ENCODE measurements at places on chromosomes 5 and 9. TPM values are rescaled to one million over a fixed set of nuclear protein-coding genes. Genes with fewer than 3 reads are reported as not detected.

- H3K36me3 ChIP-seq: no peaks in the 10 kb centered on the region
- DNase-seq: no peak
- no peak overlapping the region for H3K4me3 ChIP-seq
- no peaks in the 10 kb centered on the region for H3K27me3 ChIP-seq
- H3K4me1 ChIP-seq: no peaks in the 10 kb centered on the region
These were observed 124.6 kb upstream of the PDE4D start for GRCh38 chr5:60018091-60018490.

GRCh38 chr9:124964604-124965003 is 23.7 kb upstream of the GOLGA1 start:
- no peaks in the 10 kb centered on the region for H3K36me3 ChIP-seq
- H3K27ac ChIP-seq: no peak overlapping the region
- no peak for DNase-seq
- no peak overlapping the region for H3K4me3 ChIP-seq

DNA sequence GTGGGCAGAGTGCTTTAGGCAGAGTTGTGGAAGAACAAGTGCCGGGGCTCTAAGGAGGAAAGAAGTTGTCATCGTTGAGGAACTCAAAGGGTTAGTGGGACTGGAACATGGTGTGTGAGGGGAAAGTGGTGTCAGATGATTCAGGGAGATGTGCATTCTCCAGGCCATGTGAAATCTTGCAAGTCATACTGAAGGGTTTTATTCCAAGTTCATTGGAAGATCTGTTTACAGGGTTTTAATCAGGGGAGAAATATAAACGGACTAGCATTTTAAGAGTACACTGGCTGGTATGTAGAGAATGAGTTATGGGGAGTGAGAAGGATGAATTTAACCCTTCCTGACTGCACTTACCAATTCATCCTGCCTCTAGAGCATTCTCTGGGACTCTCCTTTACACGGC is 49.3 kb downstream of the NR2F1 start:
- no peak overlapping the region for H3K27ac ChIP-seq
- H3K36me3 ChIP-seq: no peaks in the 10 kb centered on the region
- no peaks in the 10 kb centered on the region for H3K27me3 ChIP-seq
- H3K4me1 ChIP-seq: no peaks in the 10 kb centered on the region
- no peak overlapping the region for H3K4me3 ChIP-seq

DNA sequence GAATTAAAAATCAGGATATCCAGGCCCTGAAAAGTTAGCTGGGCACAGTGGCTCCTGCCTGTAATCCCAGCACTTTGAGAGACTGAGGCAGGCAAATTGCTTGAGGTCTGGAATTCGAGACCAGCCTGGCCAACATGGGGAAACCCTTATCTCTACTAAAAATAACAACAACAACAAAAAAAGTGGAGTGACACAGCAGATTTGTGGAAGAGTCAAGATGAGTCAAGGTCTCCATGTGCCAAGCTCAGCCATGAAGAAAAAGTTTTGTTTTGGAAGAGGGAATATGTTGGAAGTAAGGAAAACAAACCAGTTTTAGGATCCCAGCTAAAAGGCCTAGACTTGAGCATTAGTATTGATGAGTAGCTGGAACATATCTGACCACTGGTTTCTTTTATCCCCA is 14.7 kb downstream of the LRRC70 start:
- no peaks in the 10 kb centered on the region for H3K27me3 ChIP-seq
- H3K4me1 ChIP-seq: no peaks in the 10 kb centered on the region
- H3K36me3 ChIP-seq: no peaks in the 10 kb centered on the region
- no peak overlapping the region for H3K27ac ChIP-seq

- no peaks in the 10 kb centered on the region for H3K27me3 ChIP-seq
- peak overlapping the region; percentile 17 for H3K27ac ChIP-seq
- no peaks in the 10 kb centered on the region for H3K36me3 ChIP-seq
These were observed 141.0 kb downstream of the MEF2C start for GRCh38 chr5:88741964-88742363.

- H3K27me3 ChIP-seq: no peaks in the 10 kb centered on the region
- H3K27ac ChIP-seq: no peak overlapping the region
- H3K36me3 ChIP-seq: no peaks in the 10 kb centered on the region
- no peak for DNase-seq
- H3K4me3 ChIP-seq: no peak overlapping the region
These were observed 52.1 kb downstream of the PALM2AKAP2 start for GRCh38 chr9:109831998-109832658.

DNA sequence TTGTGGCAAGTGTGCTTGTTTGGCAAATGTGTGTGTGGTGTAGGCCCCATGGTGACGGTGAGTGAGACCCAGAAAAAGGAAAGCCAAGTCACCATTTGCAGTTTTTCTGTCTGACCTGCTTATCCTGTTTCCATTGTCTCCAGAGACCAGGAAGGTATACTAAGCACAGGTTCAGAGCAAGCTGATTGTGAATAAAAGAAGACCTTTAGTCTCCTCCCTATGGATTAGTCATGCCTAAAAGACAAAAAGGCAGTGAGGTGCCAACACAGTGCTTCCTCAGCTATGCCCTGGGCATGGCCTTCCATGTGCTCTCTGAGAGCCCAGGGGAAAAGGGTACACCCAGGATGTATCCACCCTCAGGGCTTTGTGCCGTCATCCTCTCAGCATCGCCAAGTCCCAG is 49.2 kb upstream of the SHOC1 start:
- H3K4me3 ChIP-seq: no peak overlapping the region
- no peaks in the 10 kb centered on the region for H3K4me1 ChIP-seq
- H3K36me3 ChIP-seq: no peaks in the 10 kb centered on the region
- no peak overlapping the region for H3K27ac ChIP-seq
- no peaks in the 10 kb centered on the region for H3K27me3 ChIP-seq
- DNase-seq: no peak

DNA sequence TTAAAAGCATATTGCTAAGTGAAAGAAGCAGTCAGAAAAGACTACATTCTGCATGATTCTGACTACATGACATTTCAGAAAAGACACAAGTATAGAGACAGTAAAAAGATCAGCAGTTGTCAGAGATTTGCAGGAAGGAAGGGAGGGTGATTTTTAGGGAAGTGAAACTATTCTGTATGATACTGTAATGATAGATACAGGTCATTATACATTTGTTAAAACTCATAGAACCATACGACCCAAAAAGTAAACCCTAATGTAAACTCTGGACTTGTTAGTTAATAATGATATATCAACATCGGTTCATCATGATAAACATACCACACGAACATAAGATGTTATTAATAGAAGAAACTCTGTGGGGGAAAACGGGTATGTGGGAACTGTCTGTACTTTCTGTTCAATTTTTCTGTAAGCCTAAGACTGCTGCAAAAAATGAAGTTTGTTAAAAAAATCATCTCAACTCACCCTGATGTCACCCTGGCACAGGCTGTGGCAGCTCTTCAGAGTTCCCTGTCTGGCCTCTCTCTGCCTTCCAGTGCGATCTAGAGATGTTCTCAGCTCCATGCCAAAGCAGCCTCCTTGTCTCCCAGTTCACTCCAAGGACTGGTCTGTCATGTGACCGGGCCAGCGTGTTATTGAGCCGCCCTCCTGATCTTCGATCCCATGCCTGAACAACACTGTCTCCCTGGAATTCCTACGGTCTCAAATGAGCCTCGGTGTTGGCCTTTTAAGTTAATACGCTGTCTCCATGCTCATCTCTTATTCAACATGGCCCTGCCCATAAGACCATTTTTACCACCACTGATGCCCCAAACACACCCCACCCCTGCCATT is 35.4 kb downstream of the PRLR start:
- H3K27ac ChIP-seq: no peak overlapping the region
- H3K27me3 ChIP-seq: no peaks in the 10 kb centered on the region
- no peak overlapping the region for H3K4me3 ChIP-seq
- peaks cover 12% of the 10 kb centered on the region for H3K4me1 ChIP-seq

- H3K27me3 ChIP-seq: no peaks in the 10 kb centered on the region
- H3K4me3 ChIP-seq: no peak overlapping the region
- H3K27ac ChIP-seq: no peak overlapping the region
- no peak for DNase-seq
- H3K36me3 ChIP-seq: no peaks in the 10 kb centered on the region
These were observed 167.7 kb downstream of the GRIA1 start for GRCh38 chr5:153658149-153658548.

DNA sequence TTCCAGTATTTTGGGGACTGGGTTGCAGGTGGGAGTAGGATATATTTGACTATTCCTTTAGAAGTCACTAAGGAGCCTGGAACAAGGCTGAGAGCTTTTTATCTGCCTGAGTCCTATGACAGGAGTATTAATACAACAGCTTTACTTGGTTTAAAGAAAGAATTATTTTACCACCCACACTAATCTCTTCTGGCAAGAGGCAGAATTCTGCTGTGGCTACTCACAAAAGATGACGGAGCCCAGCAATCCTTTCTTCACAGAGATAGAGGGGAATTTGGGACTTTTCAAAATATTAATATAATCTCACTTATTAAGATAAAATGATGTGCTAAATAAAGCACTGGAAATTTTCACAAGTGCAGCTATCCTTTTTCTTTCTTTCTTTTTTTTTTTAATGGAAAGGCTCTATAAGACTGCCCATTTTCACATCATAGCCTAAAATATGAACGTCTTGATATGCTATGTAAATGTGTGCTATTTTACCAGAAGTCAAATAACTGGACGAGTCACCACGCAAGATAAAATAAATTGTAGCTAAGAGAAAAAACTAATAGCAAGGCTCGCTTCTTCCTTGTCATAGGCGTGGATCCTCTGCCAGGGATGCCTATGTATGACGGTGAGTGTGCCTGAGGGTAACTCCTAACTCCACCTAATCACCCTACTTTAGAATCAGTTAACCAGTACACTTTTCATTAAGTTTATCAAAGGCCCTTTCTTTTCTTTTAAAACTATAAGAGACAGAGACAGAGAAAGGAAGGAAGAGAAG is 76.3 kb downstream of the ZNF608 start:
- no peaks in the 10 kb centered on the region for H3K36me3 ChIP-seq
- H3K27me3 ChIP-seq: no peaks in the 10 kb centered on the region
- H3K27ac ChIP-seq: no peak overlapping the region
- H3K4me3 ChIP-seq: no peak overlapping the region
- peaks cover 4% of the 10 kb centered on the region for H3K4me1 ChIP-seq

The GPX3 gene
- total RNA-seq: 310 TPM

The PCDHB16 gene
- 4.4 TPM for total RNA-seq

The PCDHAC1 gene
- under 0.01 TPM for total RNA-seq

The C9orf153 gene
- total RNA-seq: 1.8 TPM

The LCN12 gene
- 43.2 TPM for total RNA-seq

The NEURL1B gene
- total RNA-seq: 136 TPM

The MEIKIN gene
- not detected for total RNA-seq

All from uterus (tissue), 4 donors.